ENCODE measurements at places on chromosomes 2 and 18.

DNA sequence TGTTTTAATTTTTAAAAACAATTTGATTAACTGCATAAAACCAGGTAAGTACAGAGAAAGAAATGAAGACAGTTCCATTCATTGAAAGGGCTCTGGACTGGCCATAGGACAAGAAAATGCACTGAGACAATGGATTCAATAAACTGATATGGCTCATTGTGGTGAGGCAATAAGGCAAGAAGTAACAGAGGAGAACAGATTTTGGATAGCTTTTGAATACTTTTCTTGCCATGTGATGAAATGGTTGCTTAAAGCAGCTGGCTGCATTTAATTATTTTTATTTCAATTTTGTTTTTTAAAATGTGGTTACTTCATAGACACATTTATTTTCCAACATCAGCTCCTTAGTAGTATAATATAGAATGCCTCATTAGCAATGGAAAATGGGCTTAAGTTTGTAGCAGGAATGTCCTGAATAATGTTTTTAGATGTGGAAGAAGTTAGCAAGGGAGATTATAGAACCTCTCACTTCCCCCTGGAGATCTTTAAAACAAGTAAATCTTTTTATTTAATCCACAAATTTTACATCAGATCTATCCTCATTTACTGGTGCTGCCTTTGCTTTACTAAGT is 646.9 kb upstream of the ZEB2 start:
- DNase-seq: no peak

GRCh38 chr2:165462443-165462842 is 7.1 kb upstream of the CSRNP3 start:
- DNase-seq: no peak

- DNase-seq: no peak
Measured at GRCh38 chr2:168848225-168848624, 42.0 kb downstream of the SPC25 start.

DNA sequence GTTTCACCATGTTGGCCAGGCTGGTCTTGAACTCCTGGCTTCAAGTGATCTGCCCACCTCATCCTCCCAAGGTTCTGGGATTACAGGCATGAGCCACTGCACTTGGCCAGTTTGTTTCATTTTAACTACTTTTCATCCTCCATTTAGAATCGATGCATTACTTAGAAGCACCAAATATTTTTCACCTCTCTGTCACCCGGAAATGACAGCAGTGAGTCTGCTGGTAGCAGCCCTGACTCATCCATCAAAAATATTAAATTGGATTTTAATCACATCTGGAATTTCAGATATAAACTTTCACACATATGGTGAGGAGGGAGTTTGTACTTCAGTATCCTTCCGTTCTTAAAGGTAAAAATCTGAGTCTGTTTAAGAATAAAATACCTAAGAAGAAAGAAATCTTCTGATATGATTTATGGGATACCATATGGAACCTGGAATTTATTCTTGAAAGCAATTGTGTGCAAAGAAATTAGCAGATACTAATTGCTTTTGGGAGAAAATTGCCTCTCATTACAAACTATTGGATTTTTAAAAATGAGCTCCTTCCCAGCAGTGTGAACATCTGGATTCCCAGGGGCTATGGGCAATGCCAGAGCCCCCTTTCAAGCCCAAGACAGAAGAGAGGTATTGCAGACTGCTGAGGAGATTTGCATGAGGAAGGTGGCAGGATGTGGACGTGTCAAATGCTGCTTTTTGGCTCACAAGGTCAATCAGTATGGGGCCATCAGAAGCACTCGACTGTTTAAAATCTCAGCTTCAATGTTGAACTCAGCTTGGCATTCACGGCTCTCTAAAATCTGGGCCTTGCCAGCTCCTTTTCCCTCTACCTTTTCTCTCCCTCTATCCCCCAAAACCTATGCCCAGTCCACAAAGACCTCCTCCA is 279.5 kb upstream of the SIX2 start:
- DNase-seq: no peak

- DNase-seq: no peak
Measured at GRCh38 chr2:44929735-44930273, 11.7 kb upstream of the SIX3 start.

DNA sequence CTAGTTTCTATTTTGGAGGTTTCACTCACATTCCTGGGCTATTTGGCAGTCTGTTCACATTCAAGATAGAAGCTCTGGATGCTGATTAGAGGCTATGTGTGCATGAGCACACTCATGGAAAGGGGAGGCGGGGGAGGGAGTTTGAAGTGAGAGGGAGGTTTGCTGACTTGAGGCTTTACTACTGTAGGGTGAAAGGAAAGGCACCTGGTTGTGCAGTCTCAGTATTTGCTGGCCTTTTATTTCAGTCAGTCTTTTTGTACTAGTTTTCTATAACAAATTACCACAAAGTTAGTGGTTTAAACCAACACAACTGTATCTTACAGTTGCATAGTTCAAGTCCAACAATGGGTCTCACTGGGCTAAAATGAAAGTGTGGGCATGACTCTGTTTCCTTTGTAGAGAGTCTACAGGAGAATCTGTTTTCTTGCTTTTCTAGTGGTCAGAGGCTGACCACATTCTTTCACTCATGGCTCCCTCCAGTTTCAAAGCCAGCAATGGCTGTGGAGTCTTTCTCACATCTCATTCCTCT is 47.7 kb upstream of the NR4A2 start:
- no peak for DNase-seq

GRCh38 chr2:127626917-127627739 is 18.8 kb upstream of the GPR17 start:
- DNase-seq: no peak

- peak; percentile 57 for DNase-seq
Measured at GRCh38 chr18:48161191-48161910, 230.9 kb upstream of the SMAD2 start.

DNA sequence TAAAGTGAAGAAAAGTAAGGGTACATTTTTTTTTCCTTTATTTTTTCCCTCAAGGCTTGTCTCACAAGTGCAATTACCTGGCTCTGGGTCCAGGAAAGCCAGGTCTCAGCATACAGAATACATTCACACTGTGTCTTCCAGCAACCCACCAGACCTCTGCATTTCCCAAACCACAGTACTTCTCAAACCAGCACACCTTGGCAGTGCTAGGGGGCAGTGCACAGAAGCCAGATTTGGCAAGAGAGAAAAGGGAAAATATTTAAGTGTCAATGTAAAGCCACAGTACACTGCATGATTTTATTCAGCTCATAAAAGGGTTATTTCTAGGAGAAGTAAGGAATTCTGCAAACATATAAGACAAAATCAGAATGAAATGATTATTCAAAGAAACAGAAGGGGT is 172.8 kb downstream of the NRXN1 start:
- no peak for DNase-seq

GRCh38 chr2:39050109-39050508 is 70.7 kb downstream of the SOS1 start:
- DNase-seq: no peak

DNA sequence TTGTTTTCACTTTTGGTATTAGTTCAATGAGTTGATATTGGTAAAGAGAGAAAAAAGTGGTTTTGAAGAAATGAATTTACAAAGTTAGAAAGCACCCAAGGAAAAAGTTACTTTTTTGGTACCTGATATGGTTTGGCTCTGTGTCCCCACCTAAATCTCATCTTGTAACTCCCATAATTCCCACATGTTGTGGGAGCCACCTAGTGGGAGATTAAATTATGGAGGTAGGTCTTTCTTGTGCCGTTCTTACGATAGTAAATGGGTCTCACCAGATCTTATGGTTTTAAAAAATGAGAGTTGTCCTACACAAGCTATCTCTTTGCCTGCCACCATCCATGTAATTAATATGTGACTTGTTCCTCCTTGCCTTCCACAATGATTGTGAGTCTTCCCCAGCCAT is 965.6 kb upstream of the NRXN1 start:
- no peak for DNase-seq

- no peak for DNase-seq
Measured at GRCh38 chr18:55128437-55128836, 169.2 kb upstream of the CCDC68 start.

DNA sequence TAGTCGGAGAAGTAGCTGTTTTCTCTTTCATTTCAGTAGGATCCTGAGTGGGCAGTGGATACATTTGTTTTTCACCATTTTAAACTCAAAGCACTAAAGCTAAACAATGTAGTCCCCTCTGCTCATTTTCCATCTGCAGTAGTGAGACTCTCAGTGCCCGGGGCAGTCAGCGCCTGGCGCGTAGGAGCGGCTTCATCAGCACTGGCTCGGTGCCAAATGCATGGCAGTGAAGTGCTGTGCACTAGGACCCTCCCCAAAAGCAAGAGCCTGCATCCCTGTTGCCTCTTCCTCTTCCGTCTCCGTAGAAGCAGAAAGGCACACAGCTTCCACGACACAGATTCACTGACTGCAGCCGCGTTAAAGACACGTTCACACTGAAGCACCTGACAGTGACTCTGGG is 19.0 kb upstream of the ESPNL start:
- no peak for DNase-seq

GRCh38 chr18:58525928-58526424 is 102.9 kb downstream of the ALPK2 start:
- DNase-seq: no peak

DNA sequence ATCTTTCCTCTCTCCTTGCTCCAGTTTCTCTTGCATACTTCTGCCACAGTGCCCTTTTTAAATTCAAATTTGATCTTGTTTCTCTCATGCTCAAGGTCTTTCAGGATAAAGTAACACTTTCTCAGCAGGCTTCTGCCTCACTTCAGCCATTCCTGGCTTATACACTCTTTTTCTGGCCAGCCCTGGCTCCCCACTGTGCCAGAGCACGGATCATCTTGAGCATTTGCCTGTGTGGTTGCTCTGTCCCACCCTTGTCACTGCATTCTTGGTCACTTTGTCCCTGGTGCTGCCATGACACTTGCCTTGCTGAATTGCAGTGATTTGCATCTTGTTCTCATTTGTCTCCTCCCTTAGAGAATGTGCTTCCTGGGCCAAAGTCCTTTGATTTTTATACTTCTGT is 634.3 kb downstream of the TMEM182 start:
- DNase-seq: no peak

- DNase-seq: no peak
Measured at GRCh38 chr2:134183679-134184078, 70.2 kb upstream of the MGAT5 start.

GRCh38 chr2:213247566-213247965 is 36.7 kb upstream of the SPAG16 start:
- no peak for DNase-seq

GRCh38 chr2:152635635-152636298 is 81.5 kb downstream of the PRPF40A start:
- DNase-seq: peak; percentile 52

- DNase-seq: no peak
Measured at GRCh38 chr2:237280939-237281338, 133.0 kb downstream of the COL6A3 start.

DNA sequence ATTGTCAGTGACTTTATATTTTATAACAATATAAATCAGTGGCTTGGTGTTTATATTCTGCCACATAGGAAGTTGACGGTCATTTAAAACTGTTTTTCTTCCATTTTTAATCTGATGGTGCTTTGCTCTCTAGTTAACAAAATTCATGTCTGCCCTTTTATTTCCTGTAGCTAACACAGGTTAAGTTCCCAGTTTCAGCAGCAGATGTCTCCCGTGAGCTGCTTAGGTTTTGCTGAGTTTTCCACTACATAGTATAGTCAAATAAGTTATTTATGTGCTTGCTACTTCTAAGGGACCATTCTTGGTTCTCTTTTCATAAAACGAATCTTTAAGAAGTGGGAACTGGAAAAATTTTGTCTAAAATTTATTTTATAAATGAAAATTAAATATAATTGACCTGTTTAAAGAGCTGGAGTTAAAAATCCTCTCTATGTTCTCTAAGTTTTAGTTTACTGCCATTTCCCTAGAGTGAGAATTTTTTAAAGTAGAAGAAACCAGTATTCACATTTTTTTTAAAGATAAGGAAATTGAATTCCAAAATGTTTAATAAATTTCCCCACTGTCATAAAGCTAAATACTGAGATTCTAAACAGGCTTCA is 20.6 kb downstream of the HTR2B start:
- peak; percentile 9 for DNase-seq
